Activated CD4-positive, alpha-beta T cell treated with anti-CD3 and anti-CD28 coated beads for 36 hours (primary cell): ENCODE measurements at places on chromosomes 12 and 14.

DNA sequence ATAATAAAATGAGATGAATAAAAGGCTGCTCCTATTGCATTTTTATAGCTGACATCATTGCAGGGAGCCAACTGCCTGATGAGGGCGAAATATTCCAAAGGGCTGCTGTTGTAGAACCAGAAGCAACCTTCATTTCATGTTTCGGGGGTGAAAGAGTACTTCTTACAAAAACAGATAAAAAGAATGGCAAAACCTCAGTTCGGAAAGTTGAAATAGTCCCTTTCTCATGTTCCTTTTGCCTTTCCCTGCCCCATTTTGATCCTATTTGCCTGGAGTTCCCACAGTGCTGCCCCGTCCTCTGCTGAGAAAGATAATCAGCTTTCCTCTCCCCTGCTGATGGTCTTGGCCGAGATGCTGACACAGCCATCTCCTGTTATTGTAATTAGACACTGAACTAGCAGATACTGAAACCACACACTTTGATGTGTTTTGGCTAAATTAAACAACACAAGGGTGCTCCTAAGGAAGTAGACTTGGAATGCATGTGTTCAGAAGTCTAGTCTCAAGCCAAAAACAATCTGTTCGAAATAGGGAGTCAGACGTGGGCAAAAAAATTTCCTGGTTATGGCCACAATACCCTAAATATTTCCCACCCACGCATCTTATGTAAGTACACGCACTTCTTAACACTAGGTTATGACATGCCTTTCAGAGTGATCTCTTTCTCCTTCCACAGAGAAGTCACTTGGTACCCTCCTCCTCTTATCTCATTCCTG lies 117.2 kb downstream of the PPM1H start:
- H3K4me1 ChIP-seq = peaks cover 10% of the 10 kb centered on the region
- no peak for DNase-seq
- no peaks in the 10 kb centered on the region for H3K36me3 ChIP-seq
- H3K27me3 ChIP-seq = peaks cover 16% of the 10 kb centered on the region
- no peak overlapping the region for H3K4me3 ChIP-seq
- no peak overlapping the region for H3K27ac ChIP-seq

GRCh38 chr12:39675263-39675662 lies 55.7 kb upstream of the ABCD2 start:
- no peaks in the 10 kb centered on the region for H3K27me3 ChIP-seq
- no peak for DNase-seq
- peaks cover 14% of the 10 kb centered on the region for H3K36me3 ChIP-seq
- peaks cover 8% of the 10 kb centered on the region for H3K4me1 ChIP-seq
- no peak overlapping the region for H3K4me3 ChIP-seq
- H3K27ac ChIP-seq = no peak overlapping the region

DNA sequence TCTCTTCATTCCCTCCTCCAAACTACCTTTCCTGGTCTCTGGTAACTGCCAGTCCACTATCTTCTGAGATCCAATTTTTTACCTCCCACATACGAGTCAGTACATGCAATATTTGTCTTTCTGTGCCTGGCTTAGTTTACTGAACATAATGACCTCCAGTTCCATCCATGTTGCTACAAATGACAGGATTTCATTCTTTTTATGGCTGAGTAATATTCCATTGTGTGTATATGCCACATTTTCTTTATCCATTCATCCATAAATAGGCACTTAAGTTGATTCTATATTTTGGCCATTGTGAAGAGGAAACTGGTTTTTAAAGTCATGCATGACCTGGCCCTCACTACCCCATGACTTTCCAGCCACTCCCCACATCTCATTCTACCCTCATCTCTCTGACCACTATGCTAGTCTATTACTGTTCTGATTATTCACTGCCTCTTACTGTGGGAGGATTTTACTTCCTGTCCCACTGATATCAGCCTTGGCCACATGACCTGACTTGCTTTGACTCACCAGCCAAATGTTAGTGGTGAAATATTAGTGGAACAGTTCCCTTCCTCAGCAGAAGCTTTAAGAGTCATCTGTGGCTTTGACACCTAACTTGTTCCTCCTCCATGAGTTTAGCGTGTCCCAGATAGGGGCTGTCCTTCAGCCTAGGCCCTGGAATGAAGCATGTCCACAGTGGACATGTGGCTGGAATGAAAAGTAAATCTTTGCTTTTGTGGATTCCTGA lies 52.2 kb downstream of the GOLGA5 start:
- peak overlapping the region; percentile 32 for H3K27ac ChIP-seq
- peaks cover 34% of the 10 kb centered on the region for H3K4me1 ChIP-seq
- H3K27me3 ChIP-seq = no peaks in the 10 kb centered on the region
- DNase-seq = peak; percentile 48
- no peak overlapping the region for H3K4me3 ChIP-seq
- peaks cover 4% of the 10 kb centered on the region for H3K36me3 ChIP-seq

DNA sequence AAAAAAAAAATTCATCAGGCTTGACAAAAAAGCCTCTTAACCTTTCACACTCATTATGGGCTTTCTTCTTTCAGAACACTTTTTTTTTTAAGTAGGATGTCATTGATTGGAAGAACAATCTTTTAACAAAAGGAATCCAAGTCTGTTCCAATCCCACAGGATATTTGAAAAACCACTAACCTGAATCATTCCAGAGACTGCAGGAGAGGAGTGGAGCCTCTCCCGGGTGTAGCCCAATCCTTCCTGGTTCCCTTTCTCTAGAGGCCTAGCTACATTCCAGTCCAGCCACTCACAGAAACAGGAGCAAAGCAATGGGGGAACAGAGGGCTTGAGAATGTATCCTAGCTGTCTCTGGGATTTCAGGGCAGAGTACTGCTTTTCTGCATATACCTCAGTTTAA lies 4.3 kb downstream of the MFAP5 start:
- H3K36me3 ChIP-seq = no peaks in the 10 kb centered on the region
- H3K4me3 ChIP-seq = no peak overlapping the region
- H3K27me3 ChIP-seq = peaks cover 6% of the 10 kb centered on the region
- no peaks in the 10 kb centered on the region for H3K4me1 ChIP-seq

DNA sequence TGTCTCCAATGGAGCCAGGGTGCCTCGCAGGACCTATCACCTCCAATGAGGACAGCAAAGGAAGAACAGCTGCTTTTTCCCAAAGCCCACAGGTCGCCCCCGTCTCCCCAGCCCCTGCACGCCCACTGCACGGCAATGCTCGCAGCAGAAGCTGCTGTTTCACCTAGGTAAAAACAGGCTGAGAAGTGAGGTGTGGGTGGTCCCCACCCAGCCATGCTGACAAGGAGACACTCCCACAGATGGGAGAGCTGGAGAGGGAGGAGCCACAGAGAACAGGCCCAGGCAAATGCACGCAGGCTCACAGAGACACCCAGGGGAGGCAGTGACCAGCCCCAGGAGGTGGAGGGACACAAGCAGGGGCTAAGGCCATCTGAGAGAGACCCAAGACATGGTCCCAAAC lies 10.4 kb downstream of the CFAP73 start:
- no peak for DNase-seq
- no peaks in the 10 kb centered on the region for H3K27me3 ChIP-seq
- H3K27ac ChIP-seq = no peak overlapping the region
- peaks cover 34% of the 10 kb centered on the region for H3K36me3 ChIP-seq
- H3K4me1 ChIP-seq = peaks cover 3% of the 10 kb centered on the region

GRCh38 chr14:26856876-26857518 lies 259.2 kb upstream of the NOVA1 start:
- H3K27ac ChIP-seq = no peak overlapping the region
- no peaks in the 10 kb centered on the region for H3K27me3 ChIP-seq
- DNase-seq = no peak
- H3K36me3 ChIP-seq = no peaks in the 10 kb centered on the region
- H3K4me1 ChIP-seq = no peaks in the 10 kb centered on the region

DNA sequence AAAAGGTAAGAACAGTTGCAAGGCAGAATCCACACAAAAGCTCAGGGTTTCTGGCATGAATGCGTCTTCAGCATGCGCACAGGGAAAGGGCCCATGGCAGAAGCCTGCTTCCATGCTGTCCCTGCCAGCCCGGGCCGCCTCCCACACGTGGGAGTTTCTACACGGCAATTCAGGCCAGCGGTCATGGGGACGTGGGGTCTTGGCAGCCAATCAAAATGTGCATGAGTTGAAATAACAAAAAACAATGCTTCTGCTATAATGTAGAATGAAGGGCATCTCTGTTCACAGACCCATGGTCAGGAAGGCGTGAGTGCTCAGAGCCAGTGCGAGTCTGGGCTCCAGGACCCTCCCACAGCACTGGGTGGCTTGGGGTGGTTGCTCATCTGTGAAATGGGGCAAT lies 28.6 kb downstream of the AMN start:
- H3K4me3 ChIP-seq = no peak overlapping the region
- peaks cover 3% of the 10 kb centered on the region for H3K36me3 ChIP-seq
- DNase-seq = no peak
- H3K4me1 ChIP-seq = peaks cover 22% of the 10 kb centered on the region

- H3K4me1 ChIP-seq = no peaks in the 10 kb centered on the region
- no peaks in the 10 kb centered on the region for H3K36me3 ChIP-seq
- DNase-seq = no peak
- H3K27me3 ChIP-seq = no peaks in the 10 kb centered on the region
- H3K27ac ChIP-seq = no peak overlapping the region
Measured at GRCh38 chr12:32367381-32367780, 32.0 kb upstream of the FGD4 start.

- no peaks in the 10 kb centered on the region for H3K4me1 ChIP-seq
- no peak for DNase-seq
- H3K27ac ChIP-seq = no peak overlapping the region
- no peaks in the 10 kb centered on the region for H3K27me3 ChIP-seq
Measured at GRCh38 chr14:68164711-68165113, 345.1 kb downstream of the RAD51B start.

DNA sequence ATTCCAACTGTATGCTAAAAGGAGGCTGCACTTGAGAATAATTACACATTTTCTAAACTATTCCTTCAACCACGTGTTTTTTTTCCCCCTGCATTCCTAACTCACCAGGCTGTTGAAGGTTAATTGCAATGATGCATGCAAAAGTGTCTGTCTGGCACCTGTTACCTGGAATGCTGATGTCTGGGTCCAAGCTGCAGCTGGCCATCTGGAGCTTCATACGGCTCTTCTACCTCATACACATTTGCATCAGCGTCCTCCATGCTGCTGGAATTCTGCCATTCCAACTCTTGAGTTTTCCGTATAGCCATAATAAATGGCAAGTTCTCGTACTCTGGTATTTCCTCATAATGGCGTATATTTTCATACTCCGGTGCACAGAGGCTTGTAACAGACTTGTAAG lies 8.6 kb downstream of the FGD6 start:
- no peaks in the 10 kb centered on the region for H3K27me3 ChIP-seq
- DNase-seq = no peak
- no peak overlapping the region for H3K4me3 ChIP-seq
- H3K27ac ChIP-seq = no peak overlapping the region
- peaks cover 11% of the 10 kb centered on the region for H3K4me1 ChIP-seq

DNA sequence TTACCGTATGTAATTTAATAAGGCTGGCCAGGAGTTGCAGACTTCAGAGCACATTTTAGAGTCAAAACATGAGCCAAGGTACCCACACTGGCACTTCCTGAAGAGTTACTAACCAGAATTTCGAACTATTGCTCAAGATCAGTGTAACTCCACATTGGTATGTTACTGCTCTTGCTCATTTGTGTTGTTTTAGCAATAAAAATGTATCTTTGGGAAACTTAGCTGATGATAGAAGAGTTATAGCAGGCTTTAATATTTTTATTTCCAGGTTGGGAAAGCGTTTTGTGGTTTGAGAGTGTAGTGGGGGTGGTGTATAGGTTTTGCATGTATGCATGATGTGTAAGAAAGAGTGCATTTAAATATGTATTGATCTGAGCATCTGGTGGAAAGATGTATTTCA lies 96.6 kb downstream of the SCN8A start:
- H3K4me3 ChIP-seq = no peak overlapping the region
- H3K4me1 ChIP-seq = peaks cover 9% of the 10 kb centered on the region
- H3K27me3 ChIP-seq = peaks cover 3% of the 10 kb centered on the region
- no peak for DNase-seq

- H3K27me3 ChIP-seq = no peaks in the 10 kb centered on the region
- H3K4me3 ChIP-seq = peak overlapping the region; percentile 77
- H3K36me3 ChIP-seq = peaks cover 74% of the 10 kb centered on the region
Measured at GRCh38 chr12:6959058-6959804, 8.1 kb downstream of the PTPN6 start.

DNA sequence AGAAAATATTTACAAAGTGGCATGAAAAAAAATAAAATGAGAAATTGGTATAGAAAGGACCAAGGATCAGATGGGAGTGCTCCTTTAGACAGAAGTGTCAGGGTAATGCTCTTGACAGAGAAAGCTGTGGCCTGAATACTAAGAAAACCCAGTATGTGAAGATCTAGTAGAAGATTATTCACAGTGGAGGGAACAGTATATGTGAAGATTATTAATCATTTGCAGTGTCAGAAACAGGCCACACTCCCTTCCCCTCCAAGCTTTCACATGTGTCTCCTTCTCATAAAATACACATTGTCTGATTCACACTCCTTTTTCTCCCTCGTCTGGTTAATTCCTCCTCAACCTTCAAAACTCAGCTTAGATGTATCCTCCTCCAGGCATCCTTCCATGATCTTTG lies 41.3 kb downstream of the CAPS2 start:
- H3K36me3 ChIP-seq = no peaks in the 10 kb centered on the region
- no peak for DNase-seq
- H3K27ac ChIP-seq = no peak overlapping the region
- no peak overlapping the region for H3K4me3 ChIP-seq
- no peaks in the 10 kb centered on the region for H3K27me3 ChIP-seq
- no peaks in the 10 kb centered on the region for H3K4me1 ChIP-seq

DNA sequence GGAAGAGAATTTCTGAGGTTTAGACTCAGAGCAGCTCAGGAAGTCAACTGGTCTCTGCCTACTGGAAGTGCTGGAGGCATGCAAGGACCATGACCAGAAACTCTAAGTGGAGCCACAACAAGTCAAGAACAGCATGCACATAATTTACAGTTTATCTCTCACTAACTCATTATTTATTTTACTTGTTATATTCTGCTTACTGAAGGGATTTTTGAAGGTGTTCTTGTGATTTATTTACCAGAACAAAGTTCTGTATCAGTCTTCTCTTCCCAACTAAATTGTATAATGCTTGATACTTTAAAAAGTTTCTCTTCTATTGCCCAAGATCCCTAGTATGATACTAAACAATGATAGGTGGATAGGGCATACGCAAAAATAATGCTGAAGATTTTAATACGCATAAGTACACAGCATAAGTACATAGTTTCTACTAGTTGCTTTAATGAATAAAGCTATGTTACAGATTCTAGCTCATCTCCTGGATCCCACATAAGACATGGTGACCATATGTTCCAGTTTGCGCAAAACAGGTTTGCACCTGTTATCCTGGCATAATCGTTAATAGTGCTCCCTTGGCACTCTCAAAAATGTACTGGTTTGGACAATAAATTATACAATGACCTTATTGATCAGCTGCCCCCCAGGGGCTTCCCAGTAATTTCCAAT lies 11.6 kb upstream of the SPTB start:
- H3K36me3 ChIP-seq = no peaks in the 10 kb centered on the region
- H3K4me3 ChIP-seq = no peak overlapping the region
- peaks cover 9% of the 10 kb centered on the region for H3K27me3 ChIP-seq
- H3K27ac ChIP-seq = no peak overlapping the region
- H3K4me1 ChIP-seq = no peaks in the 10 kb centered on the region

DNA sequence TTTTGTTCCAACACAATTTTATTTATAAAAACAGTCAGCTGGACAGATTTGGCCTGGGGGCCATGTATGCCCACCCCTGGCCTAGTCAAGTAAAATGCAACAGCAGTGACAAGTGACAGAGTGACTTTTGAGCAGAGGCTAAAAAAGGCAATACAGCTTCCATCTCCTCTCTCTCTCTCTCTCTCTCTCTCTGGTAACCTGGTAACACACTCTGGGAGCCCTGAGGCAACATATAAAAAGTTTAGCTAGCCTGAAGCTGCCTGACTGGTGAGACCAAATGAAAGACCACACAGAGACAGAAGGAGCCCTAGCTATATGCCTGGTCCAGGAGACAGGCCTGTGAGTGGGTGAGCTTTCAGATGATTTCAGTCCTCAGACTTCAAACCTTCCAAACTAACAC lies 105.4 kb downstream of the DENND5B start:
- no peaks in the 10 kb centered on the region for H3K4me1 ChIP-seq
- H3K4me3 ChIP-seq = no peak overlapping the region
- peaks cover 4% of the 10 kb centered on the region for H3K27me3 ChIP-seq
- DNase-seq = no peak
- no peaks in the 10 kb centered on the region for H3K36me3 ChIP-seq
- H3K27ac ChIP-seq = no peak overlapping the region
